ENCODE measurements at places on chromosomes 16 and 17. TPM values are rescaled to one million over a fixed set of nuclear protein-coding genes. Genes with fewer than 3 reads are reported as not detected.

The GP1BA gene
- total RNA-seq, result not detected

The TMEM204 gene
- total RNA-seq, result 0.22 TPM

The CTRL gene
- 3.4 TPM for total RNA-seq

The TNP2 gene
- not detected for total RNA-seq

The HLF gene
- 1.5 TPM for total RNA-seq

The NPIPB13 gene
- 9.1 TPM for total RNA-seq

The TSPAN10 gene
- 2.3 TPM for total RNA-seq

The CHST5 gene
- 0.32 TPM for total RNA-seq

The SDR42E2 gene
- total RNA-seq, result 0.27 TPM

The MCRIP2 gene
- 34.9 TPM for total RNA-seq

The IGFALS gene
- total RNA-seq, result 0.10 TPM

The CBFA2T3 gene
- 19.1 TPM for total RNA-seq

The SPDYE4 gene
- total RNA-seq, result not detected

The MMP25 gene
- total RNA-seq, result 2.5 TPM
